ENCODE measurements at places on chromosomes 3 and 15.

GRCh38 chr15:70508561-70509281, 254.6 kb downstream of the UACA start:
- no peak for DNase-seq

DNA sequence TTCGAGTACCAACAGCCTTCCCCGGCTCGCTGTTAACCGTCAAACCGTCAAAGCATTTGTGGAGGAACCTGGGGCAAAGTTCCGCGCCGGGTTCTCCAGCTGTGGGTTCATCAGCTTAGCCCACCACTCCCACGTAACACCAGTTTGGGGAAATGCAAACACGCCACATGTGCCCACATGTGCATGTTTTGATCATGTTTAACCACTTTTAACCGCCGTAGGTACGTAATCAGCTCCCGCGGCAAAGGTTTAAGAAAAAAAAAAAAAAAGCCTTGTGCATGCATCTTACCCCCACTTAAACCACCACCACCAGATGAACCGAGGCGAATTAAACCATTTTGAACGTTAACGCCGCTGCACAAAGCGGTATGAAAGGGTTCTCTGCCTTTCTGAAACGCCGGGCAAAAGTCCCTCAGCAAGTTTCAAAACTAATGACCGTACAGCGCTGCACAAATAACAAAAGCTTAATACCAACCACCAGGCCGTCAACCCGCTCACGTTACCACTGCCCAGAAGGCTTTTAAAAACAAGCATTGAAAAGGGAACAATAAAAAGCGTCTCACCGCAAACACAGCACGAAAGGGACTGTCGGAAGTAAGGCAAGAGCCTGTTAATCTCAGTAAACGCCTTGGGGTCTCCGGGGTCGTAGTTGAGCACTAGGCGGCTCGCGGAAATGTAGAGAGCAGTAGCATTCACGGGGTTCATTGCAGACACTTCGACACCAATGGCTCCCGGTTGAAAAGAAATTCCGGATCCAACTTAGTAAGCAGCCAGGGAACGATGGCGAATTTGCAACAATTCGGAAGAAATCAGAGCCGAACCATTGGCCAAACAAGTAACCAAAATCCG, 1.5 kb downstream of the MSL2 start:
- peak; percentile 15 for DNase-seq

- peak; percentile 52 for DNase-seq
These were observed 573.3 kb upstream of the TBL1XR1 start for GRCh38 chr3:177770383-177771230.

GRCh38 chr3:172559020-172559419, 35.8 kb upstream of the TNFSF10 start:
- no peak for DNase-seq

DNA sequence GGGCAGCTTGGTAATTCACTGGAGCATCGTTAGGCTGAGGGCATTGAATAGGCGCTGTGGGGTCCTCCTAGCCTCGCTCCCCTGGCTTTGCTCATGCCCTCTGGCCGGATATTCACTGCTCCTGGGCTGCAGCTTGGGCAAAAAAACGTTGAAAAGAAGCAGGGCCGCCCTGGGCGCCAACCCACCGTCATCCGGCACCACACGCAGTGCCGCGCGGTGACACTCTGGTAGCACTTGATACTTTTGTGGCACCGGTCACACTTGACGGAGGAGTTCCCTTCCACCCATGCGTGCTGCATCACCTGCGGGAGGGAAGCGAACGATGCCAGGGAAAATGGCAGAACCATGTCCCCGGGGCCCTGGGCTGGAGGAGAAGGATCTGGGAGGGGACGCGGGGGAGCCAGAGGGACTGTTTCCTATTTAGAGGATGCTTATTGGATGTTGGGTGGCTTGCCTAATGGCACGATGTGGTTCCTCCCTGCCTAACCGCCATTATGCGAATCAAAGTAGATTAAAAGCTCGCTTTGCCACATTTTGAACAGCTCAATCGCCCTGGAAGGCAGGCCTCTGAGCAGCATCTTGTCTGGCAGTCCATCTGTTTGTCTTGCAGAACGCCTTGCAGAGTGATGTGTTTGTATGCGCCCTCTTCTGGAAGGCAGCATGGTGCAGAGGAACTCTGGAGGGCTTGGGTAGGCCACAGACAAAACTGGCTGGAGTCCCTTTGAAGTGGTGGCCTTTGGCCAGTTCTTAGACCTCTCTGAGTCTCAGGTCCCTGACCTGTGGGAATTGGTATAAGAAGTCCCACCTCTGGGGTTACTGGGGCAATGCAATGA, 93.2 kb downstream of the DGKG start:
- DNase-seq = no peak

DNA sequence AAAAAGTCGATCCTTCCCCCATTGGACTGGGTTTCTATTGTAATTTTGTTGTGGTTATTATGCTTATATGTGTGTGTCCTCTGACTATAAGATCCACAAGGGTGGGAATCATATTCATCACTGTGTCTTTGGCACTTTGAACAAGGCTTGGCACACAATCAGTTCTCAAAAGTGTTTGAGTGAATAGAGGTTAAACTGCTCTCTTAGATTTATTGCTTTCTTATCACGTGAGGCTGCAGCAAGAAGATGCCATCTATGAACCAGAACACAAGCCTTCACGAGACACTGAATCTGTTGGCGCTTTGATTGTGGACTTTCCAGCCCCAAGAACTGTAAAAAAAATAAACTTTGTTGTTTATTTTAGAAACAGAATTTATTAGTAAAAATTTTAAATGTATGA, 295.0 kb upstream of the MDFIC2 start:
- no peak for DNase-seq

DNA sequence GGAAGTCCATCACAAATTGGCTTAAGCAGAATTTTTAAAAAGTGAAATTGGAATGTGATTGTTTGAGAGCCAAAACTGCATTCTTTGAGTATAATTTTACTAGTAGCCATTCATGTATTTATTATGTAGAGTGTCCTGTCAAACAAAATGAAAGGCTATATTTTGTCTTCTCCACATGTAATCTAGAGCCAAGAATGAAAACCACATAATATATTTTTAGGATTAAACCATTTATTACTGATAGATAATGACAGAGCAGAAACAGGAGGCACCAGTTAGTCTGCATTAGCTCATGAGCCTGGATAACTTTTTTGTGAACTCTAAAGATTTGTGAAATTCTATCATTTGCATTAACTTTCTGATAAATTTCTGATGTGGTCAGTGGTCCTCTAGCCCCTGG, 130.2 kb downstream of the FILIP1L start:
- no peak for DNase-seq

DNA sequence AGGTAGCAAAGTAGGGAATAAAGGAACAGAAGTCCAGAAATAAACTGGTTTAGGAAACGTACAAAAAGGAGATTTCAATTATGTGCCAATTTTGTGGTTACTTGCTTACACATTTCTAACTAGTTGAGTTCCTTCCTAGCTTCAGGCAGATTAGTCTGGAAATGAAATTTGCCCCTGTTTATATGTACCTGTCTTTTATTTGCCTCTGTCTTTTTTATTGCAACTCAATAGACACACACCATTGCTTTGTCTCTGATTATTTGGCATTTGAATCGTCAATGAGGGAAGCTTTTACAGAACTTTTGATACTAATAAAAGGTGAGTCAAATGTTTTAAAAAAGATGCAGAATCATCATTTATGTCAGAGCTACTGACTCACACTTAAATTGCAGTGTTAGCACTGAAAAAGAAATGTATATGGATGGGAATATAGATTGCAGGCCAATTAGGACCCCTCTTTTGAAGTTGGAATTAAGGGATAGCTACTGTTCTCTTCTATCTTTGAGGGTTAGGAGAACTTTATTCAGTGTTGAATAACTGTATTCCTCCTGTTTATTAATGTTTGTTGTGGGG, 60.5 kb downstream of the TRAK1 start:
- DNase-seq = no peak

- DNase-seq = no peak
These were observed 426.3 kb downstream of the MECOM start for GRCh38 chr3:169237201-169237600.

DNA sequence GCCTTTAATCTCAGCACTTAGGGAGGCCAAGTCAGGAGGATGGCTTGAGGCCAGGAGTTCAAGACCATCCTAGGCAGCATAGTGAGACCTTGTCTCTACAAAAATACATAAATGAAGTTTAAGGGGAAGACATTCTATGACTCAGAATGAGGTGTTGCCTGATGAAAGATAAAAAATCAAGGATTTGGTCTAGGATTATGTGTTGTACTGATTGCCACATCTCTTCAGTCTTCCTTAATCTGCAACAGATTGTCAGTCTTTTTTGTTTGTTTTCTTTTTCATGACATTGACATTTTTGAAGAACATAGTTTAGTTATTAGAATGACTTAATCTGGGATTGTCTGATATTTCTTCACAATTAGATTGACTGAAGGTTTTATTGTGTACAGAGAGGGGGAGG, 26.3 kb upstream of the DPPA4 start:
- DNase-seq = no peak

GRCh38 chr3:173977747-173978146, 580.2 kb downstream of the NLGN1 start:
- DNase-seq = no peak

DNA sequence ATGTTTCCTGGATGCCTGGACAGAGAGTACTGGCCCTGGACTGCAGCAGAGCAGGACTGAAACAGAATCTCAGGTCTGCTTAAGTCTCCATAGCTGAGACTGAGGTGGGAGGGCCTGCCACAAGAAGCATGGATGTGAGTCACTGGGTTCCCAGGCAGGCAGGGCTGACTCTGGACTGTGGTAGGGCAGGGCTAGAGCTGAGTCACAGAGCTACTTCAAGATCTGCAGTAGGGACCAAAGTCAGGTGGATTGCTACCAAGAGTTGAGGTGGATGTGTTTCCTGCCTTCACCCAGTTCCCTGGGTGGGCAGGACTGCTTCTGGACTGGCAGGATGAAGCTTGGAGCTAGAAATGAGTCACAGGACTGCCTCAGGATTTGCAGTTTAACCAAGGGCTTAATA, 282.9 kb downstream of the AGBL1 start:
- no peak for DNase-seq

DNA sequence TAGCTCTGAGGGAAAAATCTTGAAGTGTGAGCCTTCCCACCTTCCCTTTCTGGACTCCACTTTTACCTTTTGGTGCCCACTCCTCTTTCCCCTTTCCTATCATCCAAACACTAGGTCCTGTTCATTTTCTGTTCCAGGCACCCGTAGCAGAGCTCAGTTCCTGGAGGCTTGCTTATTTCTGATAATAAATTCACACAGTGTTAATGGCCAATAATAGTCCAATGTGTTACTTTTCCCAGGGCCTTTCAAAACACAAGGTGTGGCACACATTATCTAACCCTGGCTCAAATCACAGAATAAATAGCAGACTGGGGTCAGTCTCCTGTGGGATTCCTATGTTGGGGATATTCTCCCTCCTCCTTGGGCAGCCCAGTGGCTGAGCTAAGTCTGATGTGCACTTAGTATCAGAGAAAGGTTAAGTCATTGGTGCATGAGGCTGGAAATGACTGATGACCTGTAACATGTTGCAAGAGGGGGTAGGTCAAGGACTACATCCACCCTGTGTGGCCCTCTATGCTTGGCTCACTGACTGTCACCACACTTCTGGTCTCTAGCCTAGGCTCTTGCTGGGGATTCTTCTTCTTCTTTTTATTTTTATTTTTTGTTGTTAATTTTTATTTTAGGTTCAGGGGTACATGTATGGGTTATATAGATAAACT, 43.7 kb upstream of the ROPN1 start:
- no peak for DNase-seq

GRCh38 chr3:50423543-50423942, 64.2 kb upstream of the TMEM115 start:
- no peak for DNase-seq

- no peak for DNase-seq
These were observed 16.0 kb downstream of the MAP2K5 start for GRCh38 chr15:67558502-67558901.

DNA sequence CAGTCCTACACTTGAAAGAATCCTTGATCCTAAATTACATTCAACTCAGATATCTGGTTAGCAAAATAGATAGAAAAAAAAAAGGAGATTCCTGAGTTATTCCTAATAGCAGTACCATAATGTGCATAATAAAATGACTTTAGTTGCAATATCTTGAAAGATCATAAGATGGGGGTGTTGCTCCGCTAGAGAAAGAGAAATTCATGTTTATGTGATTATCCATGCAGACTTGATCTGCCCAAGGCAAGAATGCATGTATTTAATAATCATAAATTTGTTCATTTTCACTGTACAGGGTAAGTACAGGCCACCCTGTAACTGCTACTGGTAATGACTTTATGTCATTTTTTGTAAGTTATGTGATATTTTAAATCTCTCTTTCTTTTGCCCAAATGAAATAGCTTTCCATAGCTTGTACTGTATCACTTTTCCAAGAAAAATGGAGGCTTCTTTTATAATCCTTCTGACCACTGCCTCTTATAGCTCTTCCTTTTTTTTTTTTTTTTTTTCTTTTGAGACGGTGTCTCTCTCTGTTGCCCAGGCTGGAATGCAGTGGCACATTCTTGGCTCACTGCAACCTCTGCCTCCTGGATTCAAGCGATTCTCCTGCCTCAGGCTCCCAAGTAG, 84.6 kb downstream of the HCN4 start:
- DNase-seq = peak; percentile 27

DNA sequence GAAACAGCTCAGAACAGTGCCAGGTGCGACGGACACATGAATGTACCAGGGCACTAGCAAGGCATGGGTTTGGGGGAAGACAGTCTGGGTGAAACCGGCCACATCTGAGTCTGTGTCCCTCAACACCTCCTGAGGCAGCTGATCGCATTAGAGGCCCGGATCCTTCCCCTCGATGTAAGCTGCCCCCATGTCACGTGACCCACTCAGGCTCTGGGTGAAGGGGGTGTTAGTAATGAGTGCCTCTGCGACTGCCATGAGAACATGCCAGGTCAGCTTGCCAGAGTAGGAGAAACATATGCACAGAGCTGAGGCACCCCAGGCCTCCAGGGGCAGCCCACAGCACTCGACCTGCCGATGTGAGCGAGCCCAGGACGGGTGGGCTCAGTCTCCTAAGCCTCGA, 29.7 kb downstream of the PRR23E start:
- DNase-seq = no peak

GRCh38 chr3:194310060-194310835, 40.9 kb downstream of the CPN2 start:
- peak; percentile 50 for DNase-seq

DNA sequence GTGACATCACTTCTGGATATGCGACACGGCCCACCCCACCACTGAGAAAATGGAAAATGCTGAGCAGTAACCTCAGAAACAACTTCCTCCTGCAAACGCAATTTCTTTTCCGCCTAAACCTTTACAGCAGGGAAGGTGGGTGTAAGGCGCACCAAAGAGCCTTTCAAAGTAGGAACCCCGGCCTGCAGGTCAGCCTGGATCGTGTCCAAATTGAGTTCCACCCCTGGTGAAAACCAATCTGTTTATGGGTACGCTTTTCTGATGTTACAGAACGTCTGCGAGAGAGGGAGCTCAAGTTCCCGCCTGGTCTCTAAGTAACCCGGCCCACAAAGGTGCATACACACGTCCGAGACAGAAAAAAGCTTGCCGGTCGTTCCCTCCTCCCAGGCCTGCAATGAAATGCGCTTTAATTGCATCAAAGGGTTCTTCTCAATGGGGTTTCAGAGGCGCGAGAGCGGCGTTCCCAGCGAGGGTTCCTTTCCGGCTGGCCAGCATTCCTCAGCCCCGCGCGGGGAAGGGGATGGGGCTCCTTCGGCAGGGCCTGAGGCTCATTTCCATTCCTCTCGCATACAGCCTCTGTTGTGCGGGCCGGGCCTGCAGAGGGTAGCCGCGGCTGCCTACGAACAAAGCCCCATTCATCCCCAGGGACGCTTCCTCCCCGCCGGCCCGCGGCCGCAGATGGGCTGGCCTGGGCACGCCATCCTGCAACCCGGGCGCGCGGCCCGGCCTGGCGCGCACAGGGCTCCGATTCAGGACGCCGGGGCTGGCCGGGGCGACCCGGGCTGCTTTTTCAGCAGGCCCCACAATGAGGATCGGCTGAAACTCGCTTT, 138.1 kb downstream of the TMCO5A start:
- DNase-seq = peak; percentile 79
